Adrenal gland (tissue), 19 donors: ENCODE measurements at places on chromosomes 6 and 20. TPM values are rescaled to one million over a fixed set of nuclear protein-coding genes. Genes with fewer than 3 reads are reported as not detected.

XKR7 gene
- polyA plus RNA-seq, result 0.07 TPM

ARMH2 gene
- polyA plus RNA-seq, result not detected

GRCh38 chr20:59831024-59831915 lies 102.2 kb downstream of the SYCP2 start:
- DNase-seq, result no peak

- no peak for DNase-seq
Measured at GRCh38 chr6:4872841-4873240, 96.6 kb downstream of the CDYL start.

DNA sequence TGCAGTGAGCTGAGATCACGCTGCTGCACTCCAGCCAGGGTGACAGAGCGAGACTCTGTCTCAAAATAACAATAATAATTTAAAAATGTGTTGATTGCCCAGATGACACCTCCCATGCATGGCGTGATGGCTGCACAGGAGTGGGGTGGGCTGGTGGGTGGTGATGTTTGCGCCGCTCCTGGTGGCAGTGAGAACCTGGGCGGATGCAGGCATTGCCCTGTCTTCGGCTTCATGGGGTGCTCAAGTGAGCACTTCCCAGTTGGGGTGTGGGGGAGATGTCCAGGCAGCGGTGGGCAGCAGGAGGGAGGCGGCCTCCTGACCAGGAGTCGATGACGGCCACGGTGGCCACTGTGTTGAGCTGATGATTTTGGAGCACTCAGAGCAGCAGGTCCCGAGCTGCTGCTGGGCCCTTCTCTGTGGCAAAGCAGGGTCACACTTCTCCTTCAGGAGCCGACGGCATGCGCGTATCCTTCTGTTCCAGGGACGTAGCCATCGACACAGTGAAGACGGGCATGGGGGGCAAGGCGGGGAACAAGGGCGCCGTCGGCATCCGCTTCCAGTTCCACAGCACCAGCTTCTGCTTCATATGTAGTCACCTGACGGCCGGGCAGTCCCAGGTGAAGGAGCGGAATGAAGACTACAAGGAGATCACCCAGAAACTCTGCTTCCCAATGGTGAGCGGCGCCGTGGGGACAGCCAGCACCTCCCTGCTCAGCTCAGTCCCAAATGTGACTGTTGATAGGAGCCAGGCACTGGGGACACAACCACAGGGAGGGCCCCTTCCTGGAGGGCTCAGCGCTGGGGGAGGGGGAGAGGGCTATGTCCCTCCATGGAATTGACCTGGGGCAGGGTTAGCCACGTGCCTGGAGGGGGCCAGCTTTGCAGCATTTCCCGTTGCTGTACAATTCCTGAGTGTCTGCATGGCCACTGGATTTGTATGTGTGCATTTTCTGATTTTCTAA lies 89.7 kb downstream of the SYNJ2 start:
- DNase-seq, result no peak

GRCh38 chr20:52175840-52176239 lies 15.7 kb downstream of the ZFP64 start:
- no peak for DNase-seq

DNA sequence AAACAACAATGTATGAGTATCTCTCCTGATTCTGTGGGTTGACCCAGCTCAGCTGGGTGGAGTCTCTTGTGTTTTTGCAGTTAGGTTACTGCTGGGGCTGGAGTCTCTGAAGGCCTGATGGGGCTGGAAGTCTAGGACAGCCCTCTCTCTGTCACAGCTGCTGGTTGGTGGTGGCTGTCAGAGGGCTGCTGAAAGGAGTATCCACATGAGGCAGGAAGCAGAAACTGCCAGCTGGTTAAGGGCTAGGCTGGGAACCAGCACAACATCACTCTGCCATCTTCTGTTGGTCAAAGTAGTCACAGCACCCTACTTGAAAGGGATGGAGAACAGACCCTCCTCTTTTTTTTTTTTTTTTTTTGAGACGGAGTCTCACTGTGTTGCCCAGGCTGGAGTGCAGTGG lies 10.0 kb upstream of the PACSIN1 start:
- DNase-seq, result no peak

DDO gene
- 13.4 TPM for polyA plus RNA-seq

- peak; percentile 60 for DNase-seq
Measured at GRCh38 chr6:31659649-31660380, 763 bp downstream of the C6orf47 start.

- DNase-seq, result no peak
Measured at GRCh38 chr20:18639501-18639979, 51.7 kb downstream of the DTD1 start.

- no peak for DNase-seq
Measured at GRCh38 chr6:111985202-111985731, 68.6 kb upstream of the CCN6 start.

- peak; percentile 11 for DNase-seq
Measured at GRCh38 chr6:20826378-20826777, 292.1 kb downstream of the CDKAL1 start.

UFL1 gene
- polyA plus RNA-seq, result 19.7 TPM

GNAS-AS1 gene
- 0.10 TPM for polyA plus RNA-seq

- DNase-seq, result no peak
Measured at GRCh38 chr6:109791301-109791700, 100.2 kb downstream of the FIG4 start.

EYA2 gene
- polyA plus RNA-seq, result 2.2 TPM

GRCh38 chr6:25202504-25202903 lies 76.7 kb upstream of the CARMIL1 start:
- no peak for DNase-seq

DNA sequence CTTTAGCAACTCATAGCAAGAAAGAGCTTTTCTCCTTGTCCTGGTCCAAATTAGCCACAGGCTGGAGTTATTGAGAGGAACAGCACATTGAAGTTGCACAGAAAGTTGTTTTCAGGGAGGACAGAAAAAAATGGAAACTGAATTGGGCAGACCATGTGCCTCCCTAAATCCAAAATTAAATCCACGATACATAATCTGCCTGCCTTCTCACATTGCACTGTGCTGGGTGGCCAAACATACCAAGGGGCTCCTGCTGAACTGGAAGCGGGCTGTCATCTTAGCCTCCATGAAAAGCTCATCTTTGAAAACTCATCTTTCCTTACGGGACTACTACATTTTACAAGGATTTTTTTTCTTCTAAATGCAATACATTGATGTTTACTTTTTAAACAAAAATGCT lies 59.9 kb downstream of the TNFAIP3 start:
- no peak for DNase-seq

- peak; percentile 28 for DNase-seq
Measured at GRCh38 chr6:73388800-73389512, 5.7 kb upstream of the DDX43 start.

MUCL3 gene
- polyA plus RNA-seq, result not detected

BPIFB4 gene
- 0.07 TPM for polyA plus RNA-seq

LRRC73 gene
- polyA plus RNA-seq, result 2.8 TPM

DNA sequence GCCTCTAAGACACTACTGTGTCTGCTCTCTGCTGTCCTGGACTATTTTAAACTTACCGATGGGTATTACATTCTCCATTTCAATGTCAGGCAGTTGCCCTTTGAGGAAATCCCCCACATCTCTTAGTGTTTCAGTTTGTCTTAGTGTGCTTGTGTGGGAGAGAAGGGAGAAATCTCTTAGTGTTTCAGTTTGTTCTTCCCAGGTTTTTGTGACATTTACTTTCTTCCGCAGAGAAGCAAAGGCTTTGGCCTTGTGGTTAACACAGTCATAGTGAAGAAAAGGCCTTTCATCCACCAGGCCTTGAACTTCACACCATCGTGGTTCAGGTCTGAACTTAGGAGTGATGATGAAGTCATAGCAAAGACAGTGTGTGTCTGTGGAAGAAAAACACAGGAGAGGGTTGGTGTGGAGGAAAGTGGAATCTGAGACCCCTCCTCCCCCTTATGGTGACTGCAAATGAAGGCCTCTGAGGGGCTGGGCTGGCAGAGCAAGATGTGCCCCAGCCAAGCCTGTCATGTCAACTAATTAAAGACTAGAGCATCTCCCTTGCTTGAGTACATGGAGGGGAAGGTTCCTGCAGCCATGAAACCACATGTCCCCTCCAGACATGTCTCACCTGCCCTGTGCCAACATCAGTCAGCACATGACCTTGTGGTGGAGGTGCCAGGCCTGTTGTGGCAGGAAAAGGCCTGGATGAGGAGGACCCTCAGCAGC lies 23.9 kb downstream of the RAET1L start:
- no peak for DNase-seq

- DNase-seq, result peak; percentile 64
Measured at GRCh38 chr20:8244637-8245036, 112.6 kb downstream of the PLCB1 start.

DNA sequence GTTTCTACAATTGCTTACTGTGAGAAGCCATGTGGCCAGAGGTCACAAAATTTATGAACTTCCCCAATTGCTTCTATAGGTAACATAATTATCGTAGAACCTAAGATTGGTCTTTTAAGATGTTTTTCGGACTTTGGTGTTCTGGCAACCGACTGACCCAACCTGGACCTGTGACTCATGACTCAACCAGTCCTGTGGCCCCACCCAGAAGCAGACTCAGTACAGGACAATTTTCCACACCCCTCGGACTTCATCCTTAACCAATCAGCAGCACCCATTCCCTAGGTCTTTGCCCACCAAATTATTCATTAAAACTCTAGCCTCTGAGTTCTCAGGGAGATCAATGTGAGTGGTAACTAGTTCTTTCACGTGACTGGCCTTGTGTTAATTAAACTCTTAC lies 26.4 kb upstream of the AKAP12 start:
- no peak for DNase-seq

BIRC7 gene
- 1.2 TPM for polyA plus RNA-seq

DNA sequence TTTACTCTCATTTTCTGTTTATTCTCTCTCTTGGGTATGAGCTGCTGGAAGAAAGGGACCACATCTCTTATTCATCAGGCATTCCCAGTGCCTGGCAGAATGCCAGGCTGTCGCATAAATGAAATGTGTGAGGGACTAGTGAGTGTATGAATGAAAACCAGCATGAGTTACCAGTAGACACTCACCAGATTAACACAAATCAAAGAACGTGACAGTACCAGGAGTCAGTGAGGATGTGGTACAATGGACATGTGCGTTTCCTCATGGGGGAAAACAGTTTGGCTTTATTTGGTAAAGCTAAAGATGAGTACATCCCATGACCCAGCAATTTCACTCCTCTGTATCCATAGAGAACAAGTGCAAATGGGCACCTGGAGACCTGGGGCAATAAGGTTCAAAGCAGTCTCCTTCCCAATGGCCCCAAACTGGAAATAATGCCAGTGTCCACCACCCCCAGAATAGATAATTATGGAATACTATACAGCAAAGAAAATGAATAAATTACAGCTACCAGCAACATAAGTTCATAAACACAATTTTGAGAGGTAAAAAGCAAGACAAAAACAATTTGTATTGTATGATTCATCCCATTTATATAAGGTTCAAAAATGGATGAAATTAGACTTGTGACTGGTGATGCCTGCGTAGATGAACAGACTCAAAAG lies 93.3 kb downstream of the CDH22 start:
- DNase-seq, result no peak

- no peak for DNase-seq
Measured at GRCh38 chr6:13572951-13573654, 1.3 kb upstream of the SIRT5 start.

- DNase-seq, result no peak
Measured at GRCh38 chr6:149725785-149726184, 7.9 kb upstream of the LATS1 start.

MYMX gene
- polyA plus RNA-seq, result not detected

DNA sequence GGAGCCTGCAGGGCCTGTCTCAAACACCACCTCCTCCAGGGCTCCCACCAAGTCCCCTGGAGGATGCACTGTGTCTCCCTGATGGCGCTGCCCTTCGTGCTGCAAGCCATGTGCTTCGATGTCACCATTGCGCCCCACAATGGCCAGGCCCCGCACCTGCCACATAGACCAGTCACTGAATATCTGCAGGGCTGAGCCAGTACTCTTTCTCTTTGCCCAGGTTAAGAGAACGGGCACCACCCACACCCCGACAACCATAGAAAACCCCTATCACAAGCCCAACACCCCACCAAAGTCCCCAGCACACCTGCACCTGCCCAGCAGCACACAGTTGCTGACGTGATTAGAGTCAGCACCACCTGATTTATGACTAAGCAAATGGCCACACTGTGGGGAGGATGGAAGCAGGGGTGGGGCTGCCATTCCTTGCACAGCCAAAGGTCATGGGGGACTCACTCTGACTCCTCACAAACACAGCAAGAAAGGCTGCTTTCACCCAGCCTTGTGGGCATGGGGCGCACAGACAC lies 104.3 kb downstream of the SLC23A2 start:
- no peak for DNase-seq

CUL9 gene
- polyA plus RNA-seq, result 13.3 TPM
